ENCODE measurements at places on chromosomes 1 and 21. TPM values are rescaled to one million over a fixed set of nuclear protein-coding genes. Genes with fewer than 3 reads are reported as not detected.

DNA sequence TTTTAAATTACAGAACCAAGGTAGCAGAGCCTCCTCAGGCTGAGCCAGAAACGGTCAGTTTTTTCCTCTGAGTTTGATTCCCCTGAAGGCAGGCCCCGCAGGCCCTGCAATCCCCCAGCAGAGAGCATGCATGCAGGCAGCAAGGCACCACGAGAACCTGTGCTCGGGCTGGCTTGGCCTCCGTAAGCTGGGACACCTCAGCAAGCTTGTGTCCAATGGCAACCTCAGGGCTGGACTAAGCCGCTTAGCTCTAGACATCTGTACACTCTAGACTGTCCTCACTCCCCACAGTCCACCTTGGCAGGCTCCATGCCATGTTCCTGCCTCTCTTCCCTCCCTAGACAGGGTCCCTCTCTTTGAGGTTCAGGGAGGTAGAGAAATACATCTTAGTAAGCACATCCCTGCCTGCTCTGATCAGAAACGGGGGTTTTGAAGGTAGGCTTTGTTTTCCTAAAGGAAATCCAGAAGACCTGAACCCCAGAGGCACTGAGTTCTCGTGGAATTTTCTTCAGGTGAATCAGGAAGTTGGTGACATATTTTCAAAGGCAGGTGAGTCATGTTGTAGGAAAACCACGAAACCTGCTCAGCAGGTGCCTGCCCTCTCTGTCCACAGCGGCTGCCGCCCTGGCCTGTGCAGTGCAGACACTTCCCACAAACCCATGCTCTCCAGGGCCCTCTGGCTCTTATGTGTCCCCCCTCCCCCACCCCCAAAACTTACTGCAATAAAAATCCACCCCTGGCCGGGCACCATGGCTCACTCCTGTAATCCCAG is 7.0 kb downstream of the TMEM63A start:
- no peak overlapping the region for H3K27ac ChIP-seq
- H3K27me3 ChIP-seq = no peaks in the 10 kb centered on the region
- no peak overlapping the region for H3K4me3 ChIP-seq

DNA sequence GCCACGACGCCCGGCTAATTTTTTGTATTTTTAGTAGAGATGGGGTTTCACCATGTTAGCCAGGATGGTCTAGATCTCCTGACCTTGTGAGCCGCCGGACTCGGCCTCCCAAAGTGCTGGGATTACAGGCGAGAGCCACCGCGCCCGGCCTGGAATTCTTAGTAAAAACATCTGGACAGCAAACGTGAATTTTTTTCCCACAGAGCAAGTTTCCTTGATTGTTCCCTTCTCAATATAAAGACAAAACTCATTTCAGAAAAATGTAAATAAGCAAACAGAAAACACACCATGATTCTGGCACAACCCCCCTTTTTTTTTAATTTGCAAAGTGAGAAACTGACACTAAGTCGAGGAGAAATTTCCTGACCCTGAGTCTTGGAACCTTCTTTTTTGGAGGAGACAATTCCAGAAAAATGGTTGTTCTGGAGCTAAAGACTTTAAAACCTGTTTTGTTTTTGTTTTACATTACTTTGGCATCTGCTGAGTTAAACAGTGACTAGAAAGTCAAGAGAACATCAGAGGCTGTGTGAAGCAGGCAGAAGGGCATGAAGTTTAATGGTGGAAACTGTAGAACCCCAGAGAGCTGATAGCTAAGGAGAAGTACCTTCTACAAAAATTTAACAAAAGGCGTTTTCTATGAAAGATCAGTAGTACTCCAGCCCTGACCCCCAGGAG is 10.3 kb upstream of the HMGCS2 start:
- no peak overlapping the region for H3K27ac ChIP-seq
- DNase-seq = no peak
- no peaks in the 10 kb centered on the region for H3K27me3 ChIP-seq
- H3K36me3 ChIP-seq = no peaks in the 10 kb centered on the region

GRCh38 chr1:81142099-81142826 is 658.5 kb upstream of the ADGRL2 start:
- no peak for DNase-seq
- no peak overlapping the region for H3K27ac ChIP-seq
- H3K27me3 ChIP-seq = no peaks in the 10 kb centered on the region
- no peak overlapping the region for H3K4me3 ChIP-seq
- H3K4me1 ChIP-seq = no peaks in the 10 kb centered on the region

DNA sequence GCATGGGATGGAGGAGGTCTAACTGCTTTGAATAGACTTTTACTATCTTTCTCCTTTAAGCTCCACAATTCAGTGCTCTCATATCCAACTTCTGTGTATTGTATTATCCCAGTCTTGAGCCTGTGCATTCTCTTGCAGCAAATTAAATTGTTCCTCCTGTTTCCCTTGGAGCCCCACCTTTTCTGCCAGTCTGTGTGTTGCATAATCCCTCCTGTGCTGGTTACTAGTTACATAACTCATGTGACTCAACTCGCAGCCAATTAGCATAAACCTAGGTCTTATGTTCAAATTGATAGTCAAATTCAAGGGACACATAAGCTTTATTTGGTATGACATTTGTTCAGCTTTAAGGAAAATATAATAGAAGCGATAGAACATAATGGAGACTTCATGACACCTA is 1863.5 kb downstream of the MRPL39 start:
- no peaks in the 10 kb centered on the region for H3K4me1 ChIP-seq
- no peak for DNase-seq
- no peak overlapping the region for H3K4me3 ChIP-seq

DNA sequence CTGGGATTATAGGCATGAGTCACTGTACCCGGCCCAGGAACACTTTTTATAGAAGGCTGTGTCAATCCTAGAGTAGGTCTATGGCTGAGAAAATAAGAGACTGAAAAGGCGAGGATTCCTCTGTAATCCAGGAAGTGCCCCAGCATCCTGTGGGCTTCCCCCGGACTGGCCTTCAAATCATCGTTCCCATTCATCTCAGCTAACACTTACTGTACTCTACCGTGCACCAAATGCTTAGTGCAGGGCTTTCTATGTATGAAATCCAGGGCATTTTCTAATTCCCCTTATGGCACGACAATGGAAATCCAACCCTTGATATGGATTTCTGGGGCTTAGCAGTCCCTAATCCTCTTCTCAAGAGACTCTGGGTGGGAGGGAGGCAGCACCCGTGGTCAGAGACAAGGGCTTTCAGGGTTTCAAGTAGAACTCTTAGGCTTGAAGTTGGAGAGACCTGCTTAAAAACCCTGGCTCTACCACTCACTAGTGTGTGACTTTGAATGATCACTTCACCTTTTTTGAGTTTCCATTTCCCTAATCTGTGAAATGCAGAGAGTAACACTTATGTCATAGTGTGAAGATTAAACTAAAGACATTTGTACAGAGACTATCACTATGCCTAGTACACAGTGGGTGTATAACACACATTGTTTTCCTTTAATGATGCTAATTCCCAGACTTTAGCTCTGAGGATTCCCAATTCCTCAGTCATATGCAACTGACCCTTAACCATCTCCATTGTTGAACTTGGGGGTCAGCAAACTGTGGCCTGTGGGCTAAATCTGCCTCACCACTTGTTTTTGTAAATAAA is 20.3 kb downstream of the MECR start:
- DNase-seq = no peak
- no peak overlapping the region for H3K4me3 ChIP-seq
- no peaks in the 10 kb centered on the region for H3K27me3 ChIP-seq
- no peaks in the 10 kb centered on the region for H3K4me1 ChIP-seq
- H3K27ac ChIP-seq = no peak overlapping the region

DNA sequence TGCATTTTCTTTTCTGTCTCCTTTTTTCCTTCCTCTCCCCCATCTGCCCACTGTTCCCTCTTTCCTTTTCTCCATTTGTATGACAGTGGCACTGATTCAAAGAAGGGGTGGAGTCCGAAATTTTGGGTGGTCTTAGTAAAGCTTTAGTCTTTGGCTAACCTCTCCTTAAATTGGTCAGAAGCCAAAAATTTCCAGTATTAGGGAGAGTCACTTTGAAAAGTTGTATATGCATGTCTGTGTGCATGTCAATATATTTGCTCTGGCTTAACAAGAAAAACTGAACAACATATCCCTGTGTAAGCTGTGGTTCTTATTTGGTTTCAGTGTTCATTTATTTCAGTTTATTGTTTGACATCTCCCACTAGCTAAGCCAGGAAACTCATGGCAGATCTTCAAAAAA is 314.8 kb upstream of the CXADR start:
- H3K36me3 ChIP-seq = no peaks in the 10 kb centered on the region
- no peak for DNase-seq
- H3K4me3 ChIP-seq = no peak overlapping the region

The ZNF683 gene
- total RNA-seq = not detected

Measured in right atrium auricular region (tissue), 2 donors.